Ovary (tissue), 10 donors: ENCODE measurements at places on chromosomes 12 and 14.
A peak's percentile ranks its signal among the peaks of the same experiment; 100 is the strongest.

DNA sequence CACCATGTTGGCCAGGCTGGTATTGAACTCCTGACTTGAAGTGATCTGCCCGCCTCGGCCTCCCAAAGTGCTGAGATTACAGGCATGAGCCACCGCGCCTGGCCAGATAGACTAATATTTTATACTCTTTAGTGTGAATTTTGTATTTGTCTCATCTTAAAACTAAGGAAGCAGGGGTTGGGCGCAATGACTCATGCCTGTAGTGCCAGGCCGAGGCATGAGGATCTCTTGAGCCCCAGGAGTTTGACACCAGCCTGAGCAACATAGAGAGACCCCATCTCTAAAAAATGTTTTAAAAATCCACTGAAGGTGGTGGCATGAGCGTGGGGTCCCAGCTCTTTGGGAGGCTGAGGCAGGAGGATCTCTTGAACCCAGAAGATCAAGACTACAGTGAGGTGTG is 9.0 kb downstream of the DYNC1H1 start:
- peaks cover 2% of the 10 kb centered on the region for H3K4me1 ChIP-seq
- H3K27ac ChIP-seq = no peak overlapping the region
- no peak for DNase-seq

DNA sequence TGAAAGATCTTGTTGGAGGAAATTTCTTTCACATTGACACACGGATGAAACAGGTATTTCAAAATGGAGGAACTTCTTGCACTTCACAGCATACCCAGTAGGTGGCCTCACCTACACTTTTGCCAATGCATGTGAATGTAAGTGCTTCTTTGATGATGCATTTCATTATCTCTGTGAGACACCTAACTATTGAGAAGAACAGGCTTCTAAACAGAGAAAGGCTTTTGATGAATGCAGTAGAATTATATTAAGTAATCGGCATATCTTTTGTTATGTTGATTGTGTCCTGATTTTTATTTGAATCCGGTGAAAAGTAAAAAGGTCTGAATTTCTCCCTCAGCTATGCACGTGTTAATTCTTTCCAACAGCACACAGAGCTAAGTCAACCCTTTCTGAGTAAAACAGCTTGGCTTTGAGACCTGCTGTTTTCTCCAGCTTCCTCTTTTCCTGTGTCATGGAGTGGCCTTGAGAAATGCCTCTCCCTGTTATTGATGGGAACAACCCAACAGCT is 399.0 kb downstream of the NAV3 start:
- no peaks in the 10 kb centered on the region for H3K27me3 ChIP-seq
- peak; percentile 20 for DNase-seq
- no peak overlapping the region for H3K27ac ChIP-seq
- H3K36me3 ChIP-seq = no peaks in the 10 kb centered on the region
- no peak overlapping the region for H3K4me3 ChIP-seq
- no peaks in the 10 kb centered on the region for H3K4me1 ChIP-seq

DNA sequence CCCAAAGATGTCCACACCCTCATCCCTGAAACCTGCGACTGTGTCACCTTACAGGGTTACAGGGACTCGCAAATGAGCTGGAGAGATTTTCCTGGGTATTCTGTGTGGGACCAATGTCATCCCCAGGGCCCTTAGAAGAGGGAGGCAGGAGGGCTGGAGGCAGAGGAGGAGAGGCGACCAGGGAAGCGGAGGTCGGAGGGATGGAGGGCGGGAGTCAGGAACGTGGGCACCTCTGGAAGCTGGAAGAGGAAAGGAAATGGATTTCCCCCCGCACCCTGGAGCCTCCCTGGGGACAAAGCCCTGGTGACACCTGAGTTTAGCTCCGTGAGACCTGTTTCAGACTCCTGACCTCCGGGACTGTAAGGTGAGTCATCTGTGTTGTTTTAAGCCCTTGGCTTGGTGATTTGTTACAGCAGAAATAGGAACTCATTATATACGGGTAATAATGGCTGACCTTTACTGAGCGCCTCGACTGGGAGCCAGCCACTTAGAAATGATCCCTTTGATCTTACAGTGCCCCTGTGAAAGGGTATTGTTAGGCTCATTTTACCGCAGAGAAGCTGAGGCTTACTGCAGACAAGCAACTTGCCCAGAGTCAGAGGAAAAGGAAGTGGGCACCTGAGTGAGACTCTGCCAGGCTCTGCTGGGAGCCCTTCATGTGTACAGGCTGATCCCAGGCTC is 29.3 kb upstream of the FZD10 start:
- H3K4me1 ChIP-seq = peaks cover 4% of the 10 kb centered on the region
- H3K27ac ChIP-seq = no peak overlapping the region
- no peak overlapping the region for H3K4me3 ChIP-seq
- DNase-seq = no peak
- H3K27me3 ChIP-seq = no peaks in the 10 kb centered on the region
- no peaks in the 10 kb centered on the region for H3K36me3 ChIP-seq

GRCh38 chr12:52228366-52228765 is 4.7 kb upstream of the KRT7 start:
- no peak overlapping the region for H3K27ac ChIP-seq
- peaks cover 7% of the 10 kb centered on the region for H3K4me1 ChIP-seq
- H3K4me3 ChIP-seq = no peak overlapping the region
- H3K36me3 ChIP-seq = no peaks in the 10 kb centered on the region

DNA sequence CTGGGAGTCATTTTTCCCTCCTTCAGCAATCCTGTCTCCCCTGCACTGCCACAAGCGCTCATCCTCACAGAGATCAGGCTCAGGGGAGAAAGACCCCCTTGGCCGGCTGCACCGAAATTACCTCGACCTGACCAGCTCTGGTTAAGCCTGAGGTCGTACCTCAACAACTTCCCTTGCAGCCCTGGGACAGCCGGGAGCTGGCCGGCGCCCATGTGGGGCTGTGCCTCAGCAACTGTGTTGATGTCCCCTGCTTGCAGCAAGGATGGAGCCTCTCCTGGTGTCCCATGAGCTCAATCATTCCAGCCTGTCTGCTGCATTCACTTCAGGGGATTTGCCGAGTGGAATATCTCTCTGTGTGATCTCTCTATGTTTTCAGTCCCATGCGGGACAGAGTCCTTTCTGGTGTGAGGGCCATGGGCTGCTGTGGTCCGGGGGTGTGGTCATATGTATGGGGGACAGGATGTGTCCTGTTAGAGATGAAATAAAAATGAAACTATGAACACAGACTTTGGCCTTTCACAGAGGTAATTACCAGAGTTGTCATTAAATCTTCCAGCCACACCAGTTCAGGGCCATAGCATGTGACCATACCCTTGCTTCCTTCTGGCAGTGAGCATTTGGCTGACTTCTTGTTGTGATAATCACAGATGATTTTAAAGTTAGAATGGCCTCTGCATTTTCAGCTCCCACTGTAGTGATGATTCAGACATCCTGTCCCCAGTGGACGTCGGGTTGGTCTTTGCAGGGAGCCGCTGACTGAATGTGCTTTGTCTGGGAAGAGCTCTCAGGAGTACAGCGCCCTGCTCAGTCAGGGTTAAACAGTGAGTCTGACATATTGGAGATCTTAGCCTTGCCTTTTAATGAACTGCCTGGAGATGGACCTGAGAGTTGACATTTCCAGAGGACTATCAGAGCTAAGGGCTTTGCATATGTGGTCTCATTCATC is 405.9 kb downstream of the AACS start:
- H3K4me3 ChIP-seq = no peak overlapping the region
- no peaks in the 10 kb centered on the region for H3K4me1 ChIP-seq
- no peaks in the 10 kb centered on the region for H3K27me3 ChIP-seq
- DNase-seq = no peak
- no peaks in the 10 kb centered on the region for H3K36me3 ChIP-seq
- H3K27ac ChIP-seq = no peak overlapping the region

DNA sequence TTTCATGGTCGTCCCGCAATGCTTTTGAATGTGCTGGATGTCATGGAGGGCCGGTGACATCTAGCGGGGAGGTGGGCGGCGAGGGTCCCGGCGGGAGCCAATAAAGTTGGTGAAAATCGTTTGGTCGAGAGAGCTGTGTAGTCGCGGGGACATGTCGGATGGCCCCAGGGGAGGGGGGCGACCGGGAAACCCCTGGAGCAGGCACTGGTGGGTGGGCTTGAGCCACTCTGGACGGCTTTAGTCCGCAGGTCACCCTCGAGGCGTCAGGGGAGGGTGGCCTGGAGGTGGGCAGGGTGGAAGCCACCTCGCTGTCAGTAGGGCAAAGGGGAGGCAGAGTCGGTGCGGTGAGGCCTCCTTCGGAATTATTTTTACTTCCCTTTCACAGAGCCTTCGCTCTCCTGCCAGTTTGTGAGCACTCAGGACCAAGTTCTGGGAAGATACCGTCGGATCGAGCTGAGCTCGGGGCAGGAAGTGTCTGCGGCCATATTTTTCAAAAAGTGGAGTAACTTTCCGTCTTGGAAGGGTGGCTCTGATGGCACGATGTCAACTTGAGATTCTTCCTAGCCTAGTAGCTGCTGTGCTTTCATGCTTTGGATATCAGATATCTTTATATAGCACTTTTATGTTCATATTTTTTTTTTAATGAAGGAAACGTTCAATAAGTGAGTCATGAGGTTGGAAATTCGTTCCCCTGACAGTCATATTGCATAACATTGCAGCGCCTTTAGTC is 28.2 kb downstream of the WBP11 start:
- H3K4me3 ChIP-seq = peak overlapping the region; percentile 51
- peak; percentile 39 for DNase-seq
- peaks cover 2% of the 10 kb centered on the region for H3K4me1 ChIP-seq
- H3K27ac ChIP-seq = peak overlapping the region; percentile 32

DNA sequence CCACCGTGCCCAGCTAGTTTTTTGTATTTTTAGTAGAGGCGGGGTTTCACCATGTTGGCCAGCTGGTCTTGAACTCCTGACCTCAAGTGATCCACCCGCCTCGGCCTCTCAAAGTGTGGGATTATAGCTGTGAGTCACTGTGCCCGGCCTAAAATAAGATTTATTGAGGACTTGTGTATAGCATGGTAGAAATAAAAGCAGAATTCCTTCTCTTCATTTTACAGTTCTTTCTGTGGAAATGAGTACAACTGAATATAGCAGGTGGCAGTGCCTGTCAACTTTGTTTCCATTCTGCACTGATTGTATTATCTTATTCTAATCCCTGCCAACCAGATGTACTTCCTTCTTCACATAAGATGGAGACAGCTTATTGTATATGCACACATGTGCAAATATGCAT is 41.0 kb downstream of the DIP2B start:
- no peak overlapping the region for H3K4me3 ChIP-seq
- no peaks in the 10 kb centered on the region for H3K27me3 ChIP-seq
- no peak for DNase-seq
- no peaks in the 10 kb centered on the region for H3K36me3 ChIP-seq
- peaks cover 6% of the 10 kb centered on the region for H3K4me1 ChIP-seq

GRCh38 chr12:27338473-27338872 is 5.8 kb downstream of the BMAL2 start:
- H3K27ac ChIP-seq = no peak overlapping the region
- peaks cover under 1% of the 10 kb centered on the region for H3K4me1 ChIP-seq
- no peaks in the 10 kb centered on the region for H3K27me3 ChIP-seq

DNA sequence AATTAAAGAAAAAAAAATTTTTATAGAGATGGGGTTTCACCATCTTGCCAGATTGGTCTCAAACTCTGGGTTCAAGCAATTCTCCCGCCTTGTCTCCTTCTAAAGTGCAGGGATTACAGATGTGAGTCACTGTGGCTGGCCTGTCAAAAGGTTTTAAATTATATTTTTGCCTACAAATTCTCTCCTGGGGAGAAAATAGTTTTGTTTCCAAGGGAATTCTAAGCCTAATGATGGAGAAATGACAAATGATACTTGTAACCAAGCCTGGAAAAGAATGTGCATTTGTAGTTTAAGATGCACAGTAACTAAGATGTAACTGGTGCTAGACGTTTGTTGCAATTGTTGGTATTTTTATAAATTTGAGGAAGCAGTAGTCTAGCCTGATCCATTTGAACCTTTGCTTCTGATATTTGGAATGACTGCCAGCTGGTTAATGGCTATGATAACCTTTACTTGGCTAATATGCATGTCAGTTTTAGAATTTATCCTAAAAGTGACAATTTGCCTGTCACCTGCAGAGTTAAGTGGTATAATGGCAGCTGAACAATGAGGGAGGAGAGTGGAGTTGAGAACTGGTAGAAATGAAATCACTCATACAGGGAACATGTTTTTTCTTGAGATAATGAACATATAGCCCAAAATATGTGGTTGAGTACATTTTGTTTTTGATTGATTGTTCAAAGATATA is 148.0 kb downstream of the FUT8 start:
- no peaks in the 10 kb centered on the region for H3K36me3 ChIP-seq
- H3K4me1 ChIP-seq = peaks cover 1% of the 10 kb centered on the region
- no peak overlapping the region for H3K27ac ChIP-seq
- H3K4me3 ChIP-seq = no peak overlapping the region

- peak overlapping the region; percentile 39 for H3K27ac ChIP-seq
- no peaks in the 10 kb centered on the region for H3K27me3 ChIP-seq
- no peak overlapping the region for H3K4me3 ChIP-seq
- H3K4me1 ChIP-seq = peaks cover 37% of the 10 kb centered on the region
Observed at GRCh38 chr14:72726444-72726843, 167.5 kb downstream of the DPF3 start.

GRCh38 chr14:77409131-77409533 is 14.2 kb downstream of the NOXRED1 start:
- no peaks in the 10 kb centered on the region for H3K27me3 ChIP-seq
- no peak overlapping the region for H3K27ac ChIP-seq
- no peak overlapping the region for H3K4me3 ChIP-seq
